ENCODE measurements at places on chromosomes 1 and 21.

DNA sequence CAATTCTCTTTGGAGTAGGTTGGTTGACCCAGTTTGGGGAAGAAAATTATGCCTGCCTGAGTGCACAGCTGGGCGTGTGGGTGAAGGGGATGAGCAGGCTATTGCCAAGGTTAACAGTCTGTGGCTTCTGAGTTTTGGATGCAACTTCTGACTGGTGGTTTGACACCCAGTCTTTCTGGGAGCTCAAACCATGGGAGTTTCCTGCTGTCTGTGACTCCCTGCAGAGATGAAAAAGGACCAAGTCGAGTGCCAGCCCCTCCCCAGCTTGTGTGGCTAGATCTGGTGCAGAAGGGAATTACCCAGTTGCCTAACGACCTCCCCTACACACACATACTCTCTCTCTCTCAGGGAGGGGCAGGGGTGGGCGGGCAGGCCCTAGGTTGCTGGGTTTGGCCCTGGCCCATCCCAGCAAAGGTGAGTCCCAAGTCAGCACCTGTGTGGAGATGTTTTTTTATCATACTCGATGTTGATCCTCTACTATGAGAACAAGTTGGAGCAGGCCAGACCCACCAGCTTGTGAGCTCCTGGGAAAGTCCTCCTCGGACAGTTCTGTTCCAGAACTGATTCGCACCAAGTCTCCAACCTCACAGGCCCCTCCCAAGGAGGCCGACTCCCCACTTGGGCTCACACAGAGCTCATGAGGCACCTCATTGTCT is 28.2 kb downstream of the PKP1 start:
- peak; percentile 53 for DNase-seq

GRCh38 chr1:66426239-66426853 is 107.6 kb upstream of the SGIP1 start:
- no peak for DNase-seq

- DNase-seq: peak; percentile 41
These were observed 24.4 kb upstream of the IER5 start for GRCh38 chr1:181064011-181064623.

DNA sequence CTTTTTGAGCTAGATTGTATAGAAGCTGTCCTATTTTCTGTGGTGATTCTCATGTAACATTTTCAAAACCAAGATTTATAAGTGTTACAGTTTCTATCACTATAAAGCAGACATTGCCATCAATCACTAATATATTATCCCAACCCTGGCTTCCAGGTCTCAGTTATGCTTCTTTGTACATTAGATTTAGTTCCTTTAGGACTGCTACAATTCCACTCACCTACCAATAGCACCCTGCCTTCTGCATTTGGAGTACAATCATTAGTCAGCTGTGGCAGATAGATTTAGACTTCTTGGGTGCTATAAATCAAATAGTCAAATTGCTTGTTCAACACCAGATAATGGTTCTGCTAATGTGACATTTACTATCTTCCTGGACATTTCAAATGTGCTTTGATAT is 281.6 kb downstream of the BRINP3 start:
- no peak for DNase-seq

DNA sequence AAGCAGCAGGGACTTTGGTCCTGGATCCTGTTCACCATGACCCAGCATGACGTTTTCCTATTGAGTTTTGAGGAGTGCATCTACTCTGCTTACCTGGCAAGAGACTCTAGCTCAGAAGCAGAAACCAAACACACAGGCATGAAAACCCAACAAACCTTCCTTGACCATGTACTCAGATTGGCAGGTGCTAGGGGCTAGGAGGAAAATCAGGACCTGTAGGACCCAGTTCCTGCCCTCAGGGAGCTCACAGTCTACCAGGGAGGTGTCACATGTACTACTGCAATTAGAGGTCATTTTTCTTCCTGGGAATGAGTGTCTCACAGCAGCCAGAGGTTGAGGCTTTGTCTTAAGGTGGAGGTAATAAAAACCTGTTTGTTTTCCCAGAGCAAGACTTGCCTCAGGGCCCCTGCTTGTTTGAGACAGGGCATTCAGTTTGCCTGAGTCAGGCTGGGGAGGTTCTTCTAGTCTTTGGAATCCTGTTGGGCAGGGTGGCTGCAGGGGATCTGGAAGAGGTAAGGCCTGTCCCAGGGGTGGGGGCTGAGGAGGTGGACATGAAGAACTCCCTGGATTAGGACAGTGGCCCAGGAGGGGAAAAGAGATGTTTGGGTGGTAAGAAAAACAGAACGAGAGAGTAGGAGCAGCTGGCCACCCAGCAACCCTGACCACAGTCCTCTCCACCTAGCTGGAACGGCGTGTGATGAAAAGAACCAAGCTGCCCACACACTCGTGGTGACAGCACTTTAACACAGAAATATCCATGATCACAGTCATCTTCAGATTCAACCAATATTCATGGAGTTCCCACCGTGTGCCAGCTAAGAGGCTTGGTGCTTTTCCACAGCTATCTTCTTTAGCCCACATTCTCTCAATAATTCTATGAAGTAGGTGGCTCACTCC is 30.8 kb downstream of the IER5 start:
- DNase-seq: no peak

DNA sequence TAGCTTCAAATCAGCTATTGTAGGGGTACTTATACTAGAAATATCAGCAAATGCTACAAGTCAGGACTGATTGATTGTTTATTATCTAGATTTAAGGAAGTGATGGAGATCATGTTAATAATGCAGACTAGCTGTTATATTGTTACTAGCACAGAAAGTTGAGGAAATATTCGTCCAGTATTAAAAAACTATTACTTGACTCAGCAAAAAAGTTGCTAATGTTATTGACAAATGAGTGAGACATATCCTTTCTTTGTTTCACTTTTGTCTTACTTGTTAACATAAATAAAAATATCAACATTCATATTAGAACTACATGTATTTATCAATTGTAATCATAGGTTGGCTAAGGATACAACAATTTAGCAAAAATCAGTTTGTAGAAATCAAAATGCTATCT is 114.1 kb downstream of the WDR3 start:
- DNase-seq: no peak

DNA sequence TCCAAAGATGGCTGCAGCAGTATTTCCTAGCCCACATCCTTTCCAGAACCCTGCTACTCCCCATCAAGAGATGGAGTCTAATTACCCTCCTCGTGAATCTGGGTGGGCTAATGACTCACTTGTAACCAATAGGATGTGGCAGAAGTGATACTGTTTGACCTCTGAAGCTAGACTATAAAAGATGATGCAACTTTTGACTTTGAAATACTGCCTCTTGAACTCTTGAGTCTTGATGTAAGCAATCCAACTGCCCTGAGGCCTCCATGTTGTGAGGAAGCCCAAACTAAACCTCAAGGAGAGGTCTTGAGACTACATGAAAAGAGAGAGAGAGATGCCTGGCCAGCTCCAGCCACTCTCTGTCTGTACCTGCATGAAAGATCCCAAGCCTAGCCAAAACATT is 29.5 kb downstream of the LMO4 start:
- no peak for DNase-seq

- no peak for DNase-seq
These were observed 60.6 kb downstream of the PTPRC start for GRCh38 chr1:198699167-198700015.

DNA sequence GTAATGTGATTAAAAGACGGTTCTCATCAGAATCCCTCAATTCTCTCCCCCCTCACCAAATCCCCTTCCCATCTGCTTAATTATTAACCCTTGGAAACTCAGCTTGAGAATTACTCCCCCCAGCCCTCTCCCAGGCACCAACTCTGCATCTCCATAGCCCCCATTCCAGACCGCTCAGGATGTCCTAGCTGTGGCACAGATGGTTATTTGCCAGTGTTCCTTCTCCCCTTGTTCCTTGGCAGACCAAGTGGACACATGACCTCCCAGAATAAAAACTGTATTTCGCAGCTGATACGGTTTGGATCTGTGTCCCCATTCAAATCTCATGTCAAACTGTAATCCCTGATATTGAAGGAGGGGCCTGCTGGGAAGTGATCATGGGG is 14.6 kb downstream of the HENMT1 start:
- no peak for DNase-seq

DNA sequence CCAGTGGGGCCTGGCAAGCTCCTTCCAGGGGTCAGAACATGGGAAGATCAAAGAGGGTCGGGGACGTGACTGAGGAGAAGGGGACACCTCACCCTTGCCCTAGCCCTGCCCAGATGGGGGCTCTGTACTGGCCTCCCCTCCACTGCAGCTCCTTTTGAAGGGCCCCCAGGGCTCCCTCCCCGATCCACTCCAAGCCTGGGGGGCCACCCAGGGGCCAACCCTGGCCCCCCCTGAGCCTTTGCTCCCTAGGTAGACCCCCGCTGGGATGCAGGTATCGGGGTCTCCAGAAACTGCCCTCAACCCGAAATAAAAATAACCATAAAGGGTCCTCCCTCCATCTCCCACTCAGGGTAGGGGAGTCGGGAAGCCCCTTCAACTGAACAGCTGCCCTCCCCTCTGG is 37.4 kb upstream of the FAM131C start:
- DNase-seq: no peak

DNA sequence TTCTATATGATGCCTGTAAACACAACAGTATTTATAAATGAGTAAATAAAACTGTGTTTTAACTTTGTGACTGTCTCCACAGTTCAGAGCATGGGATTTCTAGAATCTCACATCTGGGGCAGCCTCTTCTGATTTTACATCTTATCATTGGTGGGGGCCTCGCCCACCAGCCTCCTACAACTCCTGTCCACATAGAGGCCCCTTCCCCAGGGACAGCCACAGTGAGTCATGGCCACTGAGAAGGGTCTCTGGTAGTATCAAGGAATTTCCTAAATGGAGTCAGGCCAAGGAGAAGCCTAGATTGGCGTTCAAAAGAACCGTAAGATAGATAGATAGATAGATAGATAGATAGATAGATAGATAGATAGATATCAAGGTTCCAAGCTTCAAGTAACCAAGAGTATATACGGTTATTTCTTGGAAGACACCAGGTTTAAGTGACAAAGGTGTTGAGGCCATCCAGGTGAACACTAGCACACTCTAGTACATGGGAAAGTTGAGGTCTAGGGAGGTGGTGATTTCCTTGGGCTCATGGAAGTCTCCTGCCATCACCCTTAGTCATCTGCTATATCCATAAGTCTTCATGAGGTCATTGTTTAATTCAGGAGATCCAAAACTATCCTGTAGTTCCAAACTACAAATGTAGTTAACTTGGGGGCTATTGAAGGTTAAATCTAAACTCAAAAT is 121.6 kb downstream of the SYT2 start:
- DNase-seq: no peak

DNA sequence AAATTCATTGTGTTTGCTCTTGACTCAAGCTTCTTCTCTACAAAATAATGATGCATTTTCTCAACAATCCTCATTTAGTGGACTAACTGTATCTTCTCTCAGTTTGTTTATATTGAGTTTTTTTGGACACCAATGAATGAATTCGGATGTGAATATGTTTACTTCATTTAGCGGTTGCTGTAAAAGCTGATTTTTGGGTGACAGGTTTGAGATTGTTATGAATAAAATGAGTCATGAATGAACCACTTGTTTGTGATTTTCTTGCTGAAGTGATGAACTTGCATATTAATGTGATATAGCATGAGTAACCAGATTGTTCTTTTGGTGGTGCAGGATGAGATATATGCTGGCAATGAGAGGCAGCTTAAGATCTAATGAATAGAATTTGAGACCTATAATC is 3.1 kb downstream of the DNM3 start:
- DNase-seq: no peak

All from inflammatory macrophage (primary cell).